IMR-90 (cell line): ENCODE measurements at places on chromosomes 2 and 18. TPM values are rescaled to one million over a fixed set of nuclear protein-coding genes. Genes with fewer than 3 reads are reported as not detected.

The PDE11A gene
- 0.56 and 0.72 TPM in 2 replicates for total RNA-seq

The LDAH gene
- total RNA-seq = 22.5 and 31.7 TPM in 2 replicates

The KCNIP3 gene
- 0.72 and 0.83 TPM in 2 replicates for total RNA-seq

The COPS9 gene
- 66.4 and 85.9 TPM in 2 replicates for total RNA-seq

The RASGRP3 gene
- total RNA-seq = 2.5 and 3.0 TPM in 2 replicates

- DNase-seq = peak; percentile 98
Observed at GRCh38 chr2:17643031-17643615, 102.6 kb downstream of the VSNL1 start.

GRCh38 chr2:218850796-218851195, 8.8 kb upstream of the WNT6 start:
- DNase-seq = no peak

DNA sequence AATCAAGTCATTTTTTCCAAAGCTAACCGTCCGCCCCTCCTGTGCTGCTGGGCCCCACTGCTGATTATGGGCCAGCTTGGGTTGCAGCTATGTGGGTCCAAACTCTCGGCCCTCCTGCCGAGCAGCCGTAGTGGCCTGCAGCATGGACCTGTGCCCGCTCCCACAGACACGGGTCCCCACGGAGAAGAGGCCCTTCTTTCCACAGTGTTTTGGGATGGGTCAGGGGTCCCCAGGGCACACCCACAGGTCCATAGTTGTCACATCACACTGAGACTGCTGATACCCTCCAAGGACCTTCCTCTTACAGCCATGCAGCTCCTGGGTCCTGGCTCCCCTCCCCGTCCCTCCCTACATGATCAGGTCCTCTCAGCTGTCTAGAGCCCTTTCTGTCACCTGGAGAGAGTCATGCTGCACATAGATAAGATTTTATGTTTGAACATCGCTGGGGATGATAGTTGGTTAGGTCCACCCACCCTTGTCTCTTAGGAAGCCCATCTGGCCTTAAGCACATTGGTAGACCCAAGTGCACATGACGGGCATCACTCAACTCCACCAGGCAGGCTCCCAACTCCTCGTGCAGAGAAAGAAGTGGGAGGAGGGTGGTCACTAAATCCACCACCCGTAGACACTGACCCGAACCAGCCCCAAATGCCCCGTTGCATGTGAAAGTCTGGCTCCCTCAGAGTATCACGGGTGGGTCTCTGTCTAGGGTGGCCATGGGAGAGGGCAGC, 17.5 kb downstream of the GPR55 start:
- no peak for DNase-seq
